T47D (cell line): ENCODE measurements at places on chromosomes 2 and 18.

GRCh38 chr2:67213270-67213670 is 183.9 kb upstream of the ETAA1 start:
- no peak for DNase-seq

GRCh38 chr18:10322435-10322834 is 132.0 kb upstream of the APCDD1 start:
- no peak for DNase-seq

DNA sequence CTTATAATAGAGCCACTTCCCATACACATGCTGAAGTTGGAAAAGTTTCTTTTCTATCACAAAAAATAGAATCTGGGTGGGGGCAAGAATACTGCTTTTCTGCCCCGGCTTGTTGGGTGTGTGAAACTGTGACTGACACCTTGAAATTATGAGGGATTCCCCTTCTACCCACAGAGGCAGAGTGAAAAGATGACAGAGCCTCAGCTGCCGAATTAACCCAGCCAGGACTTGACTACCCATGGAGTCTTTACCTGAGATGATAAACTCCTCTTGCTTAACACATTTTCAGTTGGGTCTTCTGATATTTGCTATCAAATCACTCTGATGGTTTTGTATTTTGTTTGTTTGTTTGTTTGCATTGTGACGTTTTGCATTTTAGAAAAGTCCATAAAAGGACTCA is 66.0 kb upstream of the PMAIP1 start:
- DNase-seq = no peak

GRCh38 chr2:177746358-177746757 is 326.2 kb downstream of the PDE11A start:
- no peak for DNase-seq

GRCh38 chr2:88739985-88740600 is 48.6 kb downstream of the RPIA start:
- peak; percentile 25 for DNase-seq

GRCh38 chr18:29157057-29157780 is 980.3 kb upstream of the CDH2 start:
- no peak for DNase-seq

GRCh38 chr2:120820263-120820952 is 84.7 kb downstream of the GLI2 start:
- no peak for DNase-seq

DNA sequence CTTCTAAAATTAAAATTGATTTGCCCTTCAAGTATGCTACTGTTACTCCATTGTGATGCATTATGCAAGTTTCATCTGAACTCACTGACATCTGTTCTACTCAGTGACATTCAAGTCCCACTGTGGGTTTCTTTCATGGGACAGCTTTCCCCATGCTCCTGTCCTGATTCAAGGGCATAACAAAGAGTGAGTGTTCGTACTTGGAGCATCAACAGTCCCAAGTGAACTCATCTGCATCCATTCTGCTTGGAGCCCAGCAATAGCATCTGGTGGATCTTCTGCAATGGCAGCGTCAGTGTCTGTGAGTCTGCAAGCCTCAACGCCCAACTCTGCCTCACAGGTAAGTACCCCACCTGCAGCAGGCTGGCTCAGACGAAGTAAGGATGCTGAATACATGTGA is 27.5 kb downstream of the BUB1 start:
- DNase-seq = no peak

DNA sequence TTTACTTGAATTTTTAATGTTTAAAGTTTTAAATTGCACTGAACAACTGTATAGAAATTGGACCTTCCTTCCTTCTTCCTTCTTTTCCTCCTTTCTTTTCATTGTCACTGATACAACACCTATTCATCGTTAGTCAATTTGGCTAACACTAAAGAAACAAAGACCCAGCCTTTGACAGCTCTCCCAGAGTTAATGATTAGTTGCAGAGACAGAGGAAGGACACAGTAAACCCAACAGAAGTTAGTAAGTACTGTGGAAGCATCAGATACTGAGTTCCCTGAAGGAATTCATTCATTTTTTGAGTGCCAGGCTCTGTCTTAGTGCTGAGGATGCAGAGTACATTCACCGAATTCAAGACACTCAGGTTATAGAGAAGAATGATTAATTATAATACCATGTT is 77.9 kb upstream of the RAB27B start:
- DNase-seq = no peak

GRCh38 chr2:120984046-120984445 is 248.4 kb downstream of the GLI2 start:
- peak; percentile 35 for DNase-seq

- DNase-seq = no peak
These were observed 11.1 kb upstream of the KLHL30 start for GRCh38 chr2:238127165-238128060.

DNA sequence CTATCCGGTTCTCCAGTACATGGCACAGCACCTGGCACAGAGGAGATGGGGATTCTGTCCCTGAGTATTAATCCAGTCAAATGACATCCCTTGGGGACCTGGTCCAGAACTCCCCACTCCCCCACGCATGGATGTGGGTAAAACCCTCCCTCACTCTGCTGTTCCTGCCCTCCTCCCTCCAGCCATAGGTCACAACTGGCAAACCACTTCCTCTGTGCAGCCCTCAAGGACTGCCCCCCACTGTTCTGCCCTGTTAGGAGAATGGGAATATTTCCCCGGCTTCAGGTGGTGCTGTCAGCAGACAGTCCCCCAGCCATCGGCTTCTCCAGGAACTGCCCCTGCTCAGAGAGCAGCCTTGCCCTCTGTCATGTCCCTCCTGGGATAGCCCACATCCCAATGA is 1.5 kb upstream of the TFCP2L1 start:
- no peak for DNase-seq
